ENCODE measurements at places on chromosomes 16 and 17. TPM values are rescaled to one million over a fixed set of nuclear protein-coding genes. Genes with fewer than 3 reads are reported as not detected.

The GP1BA gene
- polyA plus RNA-seq: 3.5 TPM

- no peak for DNase-seq
Observed at GRCh38 chr17:49456183-49456965, 38.7 kb upstream of the NGFR start.

The PLSCR3 gene
- polyA plus RNA-seq: 60.8 TPM

GRCh38 chr16:17340804-17341203 is 130.0 kb downstream of the XYLT1 start:
- no peak for DNase-seq

- no peak for DNase-seq
Observed at GRCh38 chr17:46777943-46778915, 40.3 kb downstream of the WNT3 start.

DNA sequence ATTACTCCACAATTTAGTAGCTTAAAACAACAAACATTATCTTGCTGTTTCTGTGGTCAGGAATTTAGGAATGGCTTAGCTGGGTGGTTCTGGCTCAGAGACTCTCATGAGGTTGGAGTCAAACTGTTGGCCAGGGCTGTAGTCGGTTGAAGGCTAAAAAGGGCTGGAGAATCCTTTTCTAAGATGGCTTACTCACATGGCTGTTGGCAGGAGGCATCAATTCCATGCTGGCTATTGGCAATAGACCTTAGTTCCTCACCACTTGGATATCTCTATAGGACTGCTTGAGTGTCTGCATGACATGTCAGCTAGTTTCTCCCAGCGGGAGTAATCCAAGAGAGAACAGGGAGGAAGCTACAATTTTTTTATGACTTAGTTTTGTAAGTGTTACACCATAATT is 6.6 kb upstream of the EFCAB13 start:
- DNase-seq: no peak

DNA sequence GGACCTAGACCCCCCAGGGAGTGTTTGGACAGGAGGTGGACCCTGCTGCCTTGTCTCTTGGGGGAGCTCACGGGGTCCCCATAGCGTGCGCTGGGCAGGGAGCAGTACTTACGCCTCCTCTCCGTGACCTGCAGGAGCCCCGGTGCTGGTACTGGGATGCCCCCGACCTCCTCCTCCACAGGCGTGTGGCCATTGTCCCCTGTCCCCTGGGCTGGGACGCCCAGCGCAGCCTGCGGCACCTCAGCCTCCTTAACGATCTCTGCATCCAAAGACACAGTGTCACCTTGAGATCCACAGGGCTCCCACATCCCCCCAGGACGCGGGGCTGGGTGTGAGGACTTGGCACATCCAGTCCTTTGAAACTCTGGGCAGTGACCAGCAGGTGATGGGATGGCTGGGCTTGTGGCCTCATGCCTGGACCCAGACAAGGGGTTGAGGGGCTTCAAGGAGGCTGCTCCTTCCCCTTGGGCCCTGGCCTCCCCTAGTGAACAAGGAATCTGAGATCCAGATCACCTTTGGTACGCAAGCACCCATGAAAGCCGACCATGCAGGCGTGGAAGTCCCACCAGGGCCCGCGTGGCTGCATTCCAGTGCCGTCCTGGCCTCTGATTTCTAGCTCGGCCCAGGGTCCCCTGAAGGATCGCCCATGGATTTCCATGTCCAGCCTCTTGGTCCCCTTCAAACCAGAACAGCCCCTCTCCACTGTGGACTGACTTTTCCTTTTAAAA is 9.9 kb downstream of the DBNDD1 start:
- no peak for DNase-seq

DNA sequence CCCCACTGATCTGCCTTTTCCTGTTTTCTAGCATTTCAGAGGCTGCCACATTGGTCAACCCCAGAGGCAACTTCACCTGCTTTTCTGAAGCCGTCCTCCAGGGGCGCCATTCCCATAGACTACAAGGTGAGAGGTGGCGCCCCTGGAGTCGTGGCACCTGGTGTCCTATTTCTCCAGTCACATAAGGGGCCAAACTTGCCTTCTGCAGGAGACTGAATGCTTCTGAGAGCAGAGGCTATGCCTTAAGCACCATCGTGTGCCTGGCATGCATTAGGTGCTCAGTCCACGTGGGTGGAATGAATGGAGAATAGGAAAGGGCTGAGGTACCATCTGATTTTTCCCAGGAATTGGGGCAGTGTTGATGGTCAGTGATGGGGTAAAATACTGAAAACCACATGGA is 164.8 kb downstream of the HAPSTR1 start:
- no peak for DNase-seq

DNA sequence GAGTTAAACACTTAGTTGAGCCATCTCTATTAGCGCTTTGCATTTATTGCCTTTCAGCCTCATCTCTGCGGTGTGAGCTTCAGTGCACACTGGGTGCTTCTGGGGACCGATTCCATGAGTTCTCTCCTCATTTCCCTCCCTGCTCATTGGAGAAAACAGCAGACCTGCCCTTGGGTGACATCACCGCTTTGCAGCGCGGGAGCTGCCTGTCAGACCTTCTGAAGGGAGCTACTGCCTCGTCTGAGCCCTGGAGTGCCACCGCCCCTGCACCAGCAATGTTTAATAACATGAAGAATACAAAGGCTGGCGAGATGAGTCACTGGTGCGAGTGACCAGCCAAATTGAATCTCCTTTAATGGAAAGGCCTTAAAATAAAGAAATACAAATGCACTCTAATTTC is 30.2 kb upstream of the CPPED1 start:
- no peak for DNase-seq

The NGFR gene
- polyA plus RNA-seq: 22.2 TPM

GRCh38 chr17:17081304-17081940 is 39.2 kb downstream of the MPRIP start:
- DNase-seq: no peak

The DNAI2 gene
- 5.3 TPM for polyA plus RNA-seq

DNA sequence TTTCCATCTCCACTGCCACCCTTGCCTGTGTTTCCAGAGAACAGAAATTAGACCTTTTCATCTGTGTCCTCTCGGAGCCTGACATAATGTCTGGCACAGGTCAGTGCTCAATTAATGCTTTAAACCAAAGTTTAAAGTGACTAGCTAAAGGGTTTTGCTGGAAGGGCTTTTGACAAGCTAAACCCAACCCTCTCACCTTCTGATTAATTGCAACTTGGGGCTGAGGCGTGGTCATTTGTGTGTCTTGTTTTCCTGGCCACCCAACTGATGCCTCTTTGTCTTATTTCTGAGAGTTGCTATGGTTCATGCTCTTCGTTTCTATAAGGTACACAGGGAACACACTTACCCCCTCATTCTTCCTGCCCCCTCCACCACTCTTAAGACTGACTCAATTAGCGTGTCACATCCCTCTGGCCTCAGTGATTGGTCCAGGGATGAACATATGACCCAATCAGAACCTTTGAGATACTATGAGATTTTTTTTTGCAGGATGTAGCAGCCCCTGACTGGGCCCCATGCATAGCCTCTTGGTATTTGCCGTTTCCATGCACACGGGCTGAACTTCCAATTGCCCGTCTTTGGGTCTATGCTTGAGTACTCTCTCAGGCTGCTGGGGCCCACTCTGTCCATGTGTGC is 15.8 kb upstream of the BRD7 start:
- no peak for DNase-seq

GRCh38 chr16:47492036-47492427 is 30.9 kb downstream of the PHKB start:
- DNase-seq: no peak

- no peak for DNase-seq
Observed at GRCh38 chr16:26365161-26365940, 673.6 kb downstream of the HS3ST4 start.

Measured in right lung (tissue), 10 donors.